ENCODE measurements at places on chromosomes 7 and 10. TPM values are rescaled to one million over a fixed set of nuclear protein-coding genes. Genes with fewer than 3 reads are reported as not detected.

- peak; percentile 11 for DNase-seq
These were observed 196.8 kb upstream of the POT1 start for GRCh38 chr7:125126376-125126775.

- DNase-seq: no peak
These were observed 143.0 kb upstream of the HPS1 start for GRCh38 chr10:98589691-98590090.

- DNase-seq: no peak
These were observed 703.0 kb upstream of the NRP1 start for GRCh38 chr10:34037499-34037898.

GRCh38 chr7:47610506-47611044 lies 28.7 kb upstream of the TNS3 start:
- DNase-seq: peak; percentile 64

GRCh38 chr7:120966961-120967360 lies 16.4 kb downstream of the ING3 start:
- DNase-seq: no peak

Gene OPN1SW
- polyA plus RNA-seq: 1.2 TPM

GRCh38 chr7:148153616-148154284 lies 436.8 kb upstream of the C7orf33 start:
- peak; percentile 57 for DNase-seq

Gene KCP
- polyA plus RNA-seq: 6.8 TPM
